ENCODE measurements at places on chromosomes 5 and 9.

DNA sequence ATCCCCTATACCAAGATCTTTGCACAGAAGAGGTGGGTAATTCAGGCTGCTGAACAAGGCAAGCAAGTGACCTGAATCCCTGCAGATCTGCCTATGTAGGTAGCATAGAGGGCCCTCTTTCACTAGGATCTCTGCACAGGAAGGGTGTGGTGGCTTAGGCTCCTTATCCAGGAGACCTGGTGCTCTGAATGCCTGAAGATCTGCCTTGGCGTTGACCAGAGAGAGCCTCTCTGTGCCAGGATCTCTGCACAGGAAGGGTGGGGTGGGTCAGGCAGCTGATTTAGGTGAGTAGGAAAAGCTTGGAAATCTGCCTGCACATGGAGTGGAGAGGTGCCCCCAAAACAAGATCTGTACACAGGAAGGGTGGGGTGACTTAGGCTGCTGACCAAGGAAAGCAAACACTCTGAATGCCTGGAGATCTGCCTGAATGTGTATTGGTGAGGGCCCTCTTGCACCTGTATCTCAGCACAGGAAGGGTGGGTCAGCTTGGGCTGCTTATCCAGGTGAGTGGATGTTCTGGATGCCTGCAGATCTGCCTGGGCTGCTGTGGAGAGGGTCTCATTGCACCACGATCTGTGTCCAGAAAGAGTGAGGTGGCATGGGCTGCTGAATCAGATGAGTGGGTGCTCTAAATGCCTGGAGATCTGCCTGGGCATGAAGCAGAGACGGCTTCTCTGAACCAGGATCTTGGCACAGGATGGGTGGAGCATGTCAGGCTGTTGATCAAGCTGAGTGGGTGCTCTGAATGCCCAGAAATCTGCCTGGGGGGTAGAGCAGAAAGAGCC lies 365.9 kb downstream of the DMAC1 start:
- no peak for DNase-seq

- DNase-seq, result no peak
Observed at GRCh38 chr5:122586351-122586750, 188.5 kb upstream of the SNX2 start.

DNA sequence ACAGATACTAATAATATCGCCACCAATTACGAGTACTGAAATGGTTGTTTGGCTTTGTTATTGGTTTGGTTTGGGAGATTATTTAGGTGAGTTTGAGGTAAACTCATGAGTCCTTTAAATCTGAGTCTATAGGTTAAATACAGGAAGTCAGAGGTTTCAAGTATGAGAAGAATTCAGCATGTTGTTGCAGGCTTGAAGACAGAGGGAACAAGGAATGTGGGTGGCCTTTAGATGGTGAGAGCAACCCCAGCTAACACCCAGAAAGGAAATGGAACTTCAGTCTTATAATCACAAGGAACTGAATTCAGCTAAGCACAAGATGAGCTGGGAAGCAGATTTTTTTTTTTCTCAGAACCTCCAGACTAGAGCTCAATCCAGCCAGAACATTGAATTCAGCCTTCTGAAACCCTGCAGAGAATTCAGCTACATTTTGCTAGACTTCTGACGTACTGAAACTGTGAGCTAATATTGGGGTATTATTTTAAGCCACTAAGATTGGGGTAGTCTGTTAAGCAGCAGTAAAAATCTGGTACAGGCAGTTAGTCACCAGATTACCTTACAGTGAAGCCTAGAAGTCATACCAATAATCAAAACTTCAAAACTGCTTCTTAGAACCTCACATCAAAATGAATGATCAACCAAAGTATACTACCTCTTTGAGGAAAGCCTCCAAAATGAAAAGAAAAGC lies 216.0 kb upstream of the PUM3 start:
- DNase-seq, result no peak

DNA sequence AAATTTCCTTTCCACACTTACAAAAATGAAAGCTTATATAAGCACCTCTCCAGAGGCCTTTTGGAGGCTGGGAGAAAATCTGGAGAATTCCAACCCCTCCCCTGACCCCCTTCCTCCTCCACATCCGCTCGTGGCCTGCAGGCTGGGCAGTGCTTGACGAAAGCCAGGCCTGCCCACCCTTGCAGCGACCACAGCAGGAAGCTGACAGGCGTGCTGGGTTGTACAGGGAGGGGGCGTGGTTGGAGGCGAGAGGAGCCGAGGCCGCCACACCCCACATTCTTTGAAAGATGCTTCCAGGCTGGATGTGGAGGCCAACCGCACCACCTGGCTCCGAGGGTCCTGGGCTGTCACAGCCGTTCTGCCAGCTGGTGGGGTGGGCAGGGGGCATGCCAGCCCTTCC lies 47.8 kb upstream of the IER5L start:
- DNase-seq, result no peak

DNA sequence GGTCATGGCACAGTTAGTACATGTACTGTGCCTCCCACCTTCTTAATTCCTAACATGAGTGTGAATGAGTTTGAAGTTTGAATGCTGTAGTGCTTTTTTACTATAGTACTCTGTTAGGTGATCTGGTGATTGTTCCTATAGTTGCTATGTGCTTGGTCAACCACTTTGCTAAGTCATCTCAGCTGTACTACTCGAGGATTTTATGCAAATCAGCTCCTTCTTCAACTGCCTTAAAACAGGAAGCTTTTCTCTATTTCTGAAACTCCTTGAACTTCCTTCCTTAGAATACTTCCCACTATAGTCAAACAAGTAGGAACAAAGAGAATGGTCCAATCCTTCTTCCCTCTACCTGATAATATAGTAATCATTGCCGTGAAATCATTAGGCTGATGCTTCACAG lies 219.6 kb downstream of the CTNND2 start:
- no peak for DNase-seq
